H1 (cell line): ENCODE measurements at places on chromosomes 13 and 19. TPM values are rescaled to one million over a fixed set of nuclear protein-coding genes. Genes with fewer than 3 reads are reported as not detected.

GRCh38 chr19:42203700-42204099, 13.8 kb downstream of the DEDD2 start:
- no peak for DNase-seq

Gene LRRC63
- not detected in 2 replicates for total RNA-seq

Gene RGL3
- total RNA-seq = 40.9 and 47.8 TPM in 2 replicates

- no peak for DNase-seq
Measured at GRCh38 chr13:71396149-71396548, 470.9 kb downstream of the DACH1 start.

DNA sequence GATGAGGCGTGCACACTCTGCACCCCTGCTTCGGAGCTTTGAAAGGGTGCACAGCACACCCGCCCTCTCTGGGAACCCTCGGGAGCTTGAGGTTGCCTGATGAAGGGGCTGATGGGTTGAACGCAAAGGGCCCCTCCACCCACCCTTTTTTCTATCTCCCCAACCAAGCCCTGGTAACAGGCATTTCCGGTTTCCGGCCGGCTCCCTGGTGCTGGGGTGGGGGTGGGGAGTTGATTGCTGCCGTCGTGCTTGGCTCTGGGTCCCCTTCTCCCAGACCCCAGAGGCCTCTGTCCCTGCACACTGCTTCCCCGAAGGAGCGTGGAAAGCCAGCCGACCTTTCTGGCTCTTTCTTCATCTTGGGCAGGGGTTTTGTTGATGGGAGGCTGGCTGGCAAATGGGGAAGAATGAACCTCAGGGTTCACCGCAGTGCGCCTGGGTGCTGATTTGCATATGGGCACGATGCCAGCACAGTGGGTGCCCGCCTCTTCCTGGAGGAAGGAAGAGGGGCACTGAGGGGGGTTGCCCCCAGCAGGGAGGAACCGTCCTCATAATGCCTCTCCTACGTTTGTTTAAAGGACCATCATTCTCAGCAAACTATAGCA, 29.1 kb downstream of the VAV1 start:
- DNase-seq = peak; percentile 42

GRCh38 chr13:48892053-48892687, 83.5 kb upstream of the FNDC3A start:
- DNase-seq = no peak

Gene TINCR
- total RNA-seq = 0.48 and 0.52 TPM in 2 replicates

Gene PRRG2
- total RNA-seq = 4.1 and 5.7 TPM in 2 replicates
